GM18507 (cell line): ENCODE measurements at places on chromosomes 11 and 22.

DNA sequence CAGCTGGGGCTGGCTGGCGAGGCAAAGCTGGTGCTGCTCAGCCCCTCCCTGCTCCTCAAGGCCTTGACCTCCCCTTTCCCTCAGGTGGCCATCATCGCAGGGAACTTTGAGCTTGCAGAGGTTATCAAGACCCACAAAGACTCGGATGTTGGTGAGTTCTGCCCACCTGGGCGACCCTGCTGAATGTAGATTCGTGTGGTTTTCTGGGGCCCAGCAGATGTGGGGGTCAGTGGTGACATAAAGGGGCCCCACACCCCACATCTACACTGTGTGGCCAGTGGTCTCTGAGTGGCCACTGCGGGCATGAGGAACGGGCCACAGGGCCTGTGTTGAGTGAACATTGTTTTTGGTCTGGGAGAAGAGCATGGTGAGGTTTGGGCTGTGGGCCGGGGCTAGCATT lies 11.9 kb downstream of the SHANK3 start:
- DNase-seq = no peak

DNA sequence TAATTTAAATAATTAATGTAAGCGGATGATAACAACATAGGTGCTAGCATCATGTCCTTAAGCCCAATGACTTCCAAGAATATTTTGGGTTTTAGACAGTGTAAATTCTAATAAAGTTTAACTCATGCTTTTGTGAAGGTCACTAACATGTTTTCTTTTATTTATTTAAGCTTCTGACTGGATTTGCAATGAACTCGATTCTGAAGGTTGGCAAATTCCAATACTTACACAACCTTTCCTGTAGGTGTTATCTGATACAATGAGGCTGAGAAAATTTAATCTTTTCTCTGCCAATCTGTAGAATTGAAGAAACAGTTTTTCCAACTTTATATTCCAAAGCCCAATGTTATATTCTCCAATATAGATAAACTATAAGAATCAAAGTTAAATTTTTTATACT lies 311.3 kb downstream of the LUZP2 start:
- DNase-seq = no peak

- DNase-seq = no peak
Measured at GRCh38 chr11:106821826-106822225, 196.4 kb downstream of the GUCY1A2 start.

- no peak for DNase-seq
Measured at GRCh38 chr11:134069426-134070341, 812 bp downstream of the JAM3 start.

DNA sequence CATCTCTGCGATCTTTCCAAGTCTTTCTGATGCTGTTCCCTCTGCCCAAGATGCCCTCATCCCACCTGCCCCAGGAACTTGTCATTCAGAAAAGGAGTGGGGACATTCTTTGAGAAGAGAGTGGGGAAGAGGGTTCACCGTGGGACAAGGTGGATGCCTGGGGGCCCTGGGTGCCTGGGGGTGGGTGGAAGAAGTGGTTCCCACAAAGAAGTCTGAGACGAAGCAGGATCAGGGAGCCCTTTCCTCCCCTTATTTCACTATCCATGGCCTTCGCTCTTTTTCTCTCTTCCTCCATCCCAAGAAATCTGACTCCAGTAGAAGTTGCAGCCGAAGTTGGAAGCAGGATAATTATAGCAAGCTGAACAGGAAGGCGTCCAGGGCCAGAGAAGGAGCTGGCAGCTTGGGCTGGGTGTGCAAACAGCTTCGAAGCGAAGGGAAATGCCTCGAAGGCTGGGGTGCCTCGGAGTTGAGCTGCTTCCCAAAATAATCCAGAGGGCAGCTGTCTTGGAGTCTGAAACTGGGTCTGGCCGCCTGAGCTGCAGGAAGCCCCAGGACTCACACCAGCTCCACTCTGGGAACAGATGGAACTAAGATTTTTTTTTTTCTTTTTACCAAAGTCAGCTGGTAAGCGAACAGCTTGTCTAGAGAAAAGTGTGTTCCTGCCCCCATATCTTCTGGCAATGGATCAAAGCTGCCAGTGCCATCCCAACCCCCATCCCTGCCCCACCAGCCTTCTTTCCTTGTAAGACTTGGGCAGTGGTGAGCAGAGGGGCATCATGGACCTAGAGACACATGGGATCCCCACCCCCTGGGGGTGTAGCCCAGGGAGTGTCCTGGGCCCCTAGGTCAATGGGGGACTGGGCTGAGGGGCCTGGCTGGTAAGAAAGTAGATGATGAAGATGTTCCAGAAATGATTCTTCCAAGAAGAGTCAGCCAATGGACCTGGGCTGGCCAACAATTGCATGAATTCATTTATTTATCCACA lies 31.5 kb downstream of the PARVG start:
- no peak for DNase-seq

DNA sequence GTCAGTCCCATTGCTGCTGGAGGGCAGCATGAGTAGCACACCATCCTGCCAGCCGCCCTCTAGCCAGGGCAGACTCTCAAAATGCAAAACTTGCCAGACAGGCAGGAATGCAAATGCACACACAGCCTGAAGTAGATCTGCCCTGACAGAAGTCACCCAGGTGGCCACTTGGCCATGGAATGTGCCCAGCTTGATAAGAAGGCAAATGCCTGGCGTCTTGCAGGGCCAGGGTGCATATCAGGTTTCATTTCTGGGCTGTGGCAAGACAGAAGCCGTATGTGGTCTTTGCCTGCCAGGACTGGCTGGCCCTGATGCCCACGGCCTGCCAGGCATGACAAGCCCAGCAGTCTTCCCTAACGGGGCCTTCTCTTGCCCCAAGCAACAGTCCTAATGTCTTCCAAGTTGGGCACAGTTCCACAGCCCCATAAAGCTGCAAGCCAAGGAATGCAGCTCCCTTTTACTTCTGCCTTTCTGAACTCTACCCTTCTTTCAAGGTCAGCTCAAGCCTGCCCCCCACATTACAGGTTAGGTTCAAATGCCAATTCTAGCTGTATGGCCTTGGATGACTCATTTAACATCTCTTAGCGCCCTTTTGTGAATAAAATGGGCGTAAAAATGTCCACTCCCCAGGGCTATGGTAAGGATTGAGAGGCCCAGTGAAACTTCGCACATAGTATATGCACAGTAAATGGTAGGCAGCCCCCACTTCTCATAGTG lies 29.7 kb downstream of the POU2AF3 start:
- DNase-seq = no peak

DNA sequence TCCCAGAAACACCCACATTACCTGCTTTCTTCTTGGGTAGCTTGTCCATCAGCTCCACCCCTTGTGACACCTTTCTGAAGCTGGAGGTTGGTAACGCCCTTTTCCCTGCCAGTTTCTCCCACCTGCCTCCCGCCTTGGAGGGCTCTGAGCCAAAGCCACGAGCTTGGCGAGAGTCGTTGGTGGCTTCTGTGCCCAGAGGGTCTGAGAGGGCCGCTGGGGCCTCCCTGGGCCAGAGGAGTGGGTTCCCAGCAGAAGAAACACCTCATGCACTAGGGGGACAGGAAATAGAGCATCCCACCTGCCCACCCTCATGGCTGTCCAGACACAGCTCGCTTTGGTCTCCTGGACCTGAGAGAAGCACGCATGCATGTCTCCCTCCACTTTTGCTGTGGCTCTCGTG lies 37.9 kb downstream of the B3GAT1 start:
- no peak for DNase-seq

- DNase-seq = peak; percentile 73
Measured at GRCh38 chr11:75562048-75562835, at the start of gene SERPINH1. Gene SERPINH1, plus strand, starts transcription at chr11:75562253. Its CDS starts 4,097 bp downstream, at chr11:75566350.

DNA sequence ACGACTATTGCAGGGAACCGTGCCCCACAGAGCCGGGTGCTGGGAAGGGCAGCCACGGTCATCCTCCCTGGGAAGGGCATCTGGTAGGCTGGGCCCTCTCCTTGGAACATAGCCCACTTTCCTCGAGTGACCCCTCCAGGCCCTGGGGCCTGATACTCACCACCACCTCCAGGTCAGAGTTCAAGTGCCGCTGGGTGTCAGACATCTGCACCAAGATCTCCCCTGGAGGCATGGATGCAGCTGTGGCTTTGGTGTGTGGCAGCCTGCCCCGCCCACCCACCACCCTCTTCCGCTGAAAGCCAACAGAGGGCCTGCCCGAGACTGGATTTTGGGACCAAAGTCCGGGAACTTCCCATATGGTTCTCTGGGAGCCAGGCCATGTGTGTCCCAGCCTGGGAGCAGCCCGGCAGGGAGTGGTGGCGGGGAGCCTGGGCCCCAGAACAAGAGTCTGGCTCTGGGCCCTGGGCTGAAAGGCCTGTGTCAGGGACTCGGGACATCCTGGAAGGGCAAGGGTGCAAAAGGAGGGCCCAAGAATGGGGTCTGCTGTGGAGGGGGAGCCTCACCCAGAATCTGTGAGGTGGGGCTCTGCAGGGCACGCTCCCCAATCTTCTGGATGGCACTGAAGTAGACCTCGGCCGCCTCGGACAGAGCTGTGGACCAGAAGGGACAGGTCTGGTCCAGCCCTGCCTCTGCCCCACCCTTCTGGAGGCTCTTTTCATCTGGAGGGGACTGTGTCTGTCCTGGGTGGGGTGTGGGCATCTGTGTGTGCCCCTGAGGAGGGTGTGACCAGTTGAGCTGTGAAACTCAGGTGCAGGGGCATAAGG lies 2.6 kb downstream of the BAIAP2L2 start:
- no peak for DNase-seq

- no peak for DNase-seq
Measured at GRCh38 chr11:65589444-65590239, 6.0 kb downstream of the KCNK7 start.
